Common myeloid progenitor, CD34-positive (primary cell): ENCODE measurements at places on chromosomes 7 and 10.

DNA sequence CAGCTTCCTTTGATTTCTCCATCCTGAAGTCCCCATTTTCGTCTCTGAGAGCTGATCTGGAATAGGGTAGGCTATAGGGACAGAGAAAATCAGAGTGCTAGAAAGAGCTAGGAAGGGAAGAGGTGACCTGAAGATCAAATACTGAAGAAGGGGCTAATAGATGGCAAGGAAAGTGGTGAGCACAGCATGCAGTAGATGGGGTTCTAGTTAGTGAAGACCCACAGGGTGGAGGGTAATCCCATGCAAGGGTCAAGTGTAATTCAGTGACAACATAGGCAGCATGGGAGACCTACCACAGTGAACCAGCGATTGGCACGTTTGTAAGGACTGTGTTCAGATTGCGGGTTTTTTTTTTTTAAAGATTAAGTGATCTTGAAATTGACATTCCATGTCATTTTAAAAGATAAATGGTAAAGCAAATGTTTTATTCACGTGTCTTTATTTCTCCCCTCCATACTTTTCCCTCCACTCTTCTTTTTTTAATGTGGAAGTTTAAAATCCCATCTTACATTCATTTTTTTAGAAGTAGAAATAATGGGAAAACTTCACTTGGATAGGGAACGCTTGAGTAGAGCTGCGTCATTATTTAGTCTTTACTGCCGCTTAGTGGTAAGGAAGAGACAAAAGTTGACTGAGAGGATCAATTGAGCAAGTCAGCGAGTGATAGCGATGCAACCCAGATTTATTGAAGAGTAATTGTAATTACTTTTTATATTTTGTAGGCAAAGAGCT, 21.0 kb upstream of the ABI1 start:
- no peak overlapping the region for H3K4me3 ChIP-seq
- H3K27me3 ChIP-seq: peaks cover 13% of the 10 kb centered on the region
- no peak overlapping the region for H3K27ac ChIP-seq
- DNase-seq: peak; percentile 70
- no peaks in the 10 kb centered on the region for H3K36me3 ChIP-seq

GRCh38 chr7:16634271-16634738, 11.2 kb downstream of the ANKMY2 start:
- no peak overlapping the region for H3K27ac ChIP-seq
- H3K4me3 ChIP-seq: no peak overlapping the region
- H3K4me1 ChIP-seq: no peaks in the 10 kb centered on the region
- DNase-seq: no peak
- no peaks in the 10 kb centered on the region for H3K27me3 ChIP-seq
- H3K36me3 ChIP-seq: peaks cover 6% of the 10 kb centered on the region

- no peak for DNase-seq
- no peaks in the 10 kb centered on the region for H3K36me3 ChIP-seq
- no peaks in the 10 kb centered on the region for H3K27me3 ChIP-seq
- H3K27ac ChIP-seq: no peak overlapping the region
- no peaks in the 10 kb centered on the region for H3K4me1 ChIP-seq
- no peak overlapping the region for H3K4me3 ChIP-seq
Observed at GRCh38 chr10:106643473-106643872, 521.0 kb downstream of the SORCS1 start.

DNA sequence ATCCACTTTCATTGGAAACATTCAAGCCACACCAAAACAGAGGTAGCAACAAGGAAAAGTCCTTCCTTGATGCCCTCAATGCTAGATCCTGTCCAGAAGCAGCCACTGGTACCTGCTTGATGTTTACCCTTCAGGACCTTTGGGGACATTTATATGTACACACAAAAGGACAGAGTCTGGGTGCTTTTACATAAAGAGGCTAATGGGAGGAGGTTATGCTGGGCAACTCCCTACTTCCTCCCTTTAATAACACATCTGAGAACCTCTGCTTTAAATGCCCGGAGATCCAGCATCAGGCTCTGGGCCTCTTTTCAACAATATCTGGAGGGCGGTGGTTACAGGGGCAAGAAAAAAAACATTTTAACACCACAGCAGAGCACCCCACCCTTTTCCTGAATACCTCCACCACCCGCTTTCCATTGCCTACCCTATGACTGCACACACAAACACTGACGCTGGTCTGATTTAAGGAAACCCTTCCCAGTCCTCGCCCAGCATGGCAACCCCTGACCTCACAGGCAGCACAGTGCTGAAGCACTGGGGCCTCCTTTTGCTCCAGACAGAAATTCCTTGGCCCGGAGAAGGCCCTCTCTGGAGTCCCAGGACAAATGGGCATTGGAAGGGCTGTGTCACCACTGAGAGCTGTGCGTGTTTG, 39.3 kb upstream of the DUSP5 start:
- DNase-seq: no peak
- no peak overlapping the region for H3K4me3 ChIP-seq
- H3K36me3 ChIP-seq: no peaks in the 10 kb centered on the region
- H3K27me3 ChIP-seq: no peaks in the 10 kb centered on the region
- H3K27ac ChIP-seq: no peak overlapping the region
- H3K4me1 ChIP-seq: peaks cover 45% of the 10 kb centered on the region

GRCh38 chr10:52750629-52751028, 22.0 kb downstream of the MBL2 start:
- peaks cover 14% of the 10 kb centered on the region for H3K36me3 ChIP-seq
- no peaks in the 10 kb centered on the region for H3K27me3 ChIP-seq
- no peak overlapping the region for H3K27ac ChIP-seq
- peaks cover 16% of the 10 kb centered on the region for H3K4me1 ChIP-seq

DNA sequence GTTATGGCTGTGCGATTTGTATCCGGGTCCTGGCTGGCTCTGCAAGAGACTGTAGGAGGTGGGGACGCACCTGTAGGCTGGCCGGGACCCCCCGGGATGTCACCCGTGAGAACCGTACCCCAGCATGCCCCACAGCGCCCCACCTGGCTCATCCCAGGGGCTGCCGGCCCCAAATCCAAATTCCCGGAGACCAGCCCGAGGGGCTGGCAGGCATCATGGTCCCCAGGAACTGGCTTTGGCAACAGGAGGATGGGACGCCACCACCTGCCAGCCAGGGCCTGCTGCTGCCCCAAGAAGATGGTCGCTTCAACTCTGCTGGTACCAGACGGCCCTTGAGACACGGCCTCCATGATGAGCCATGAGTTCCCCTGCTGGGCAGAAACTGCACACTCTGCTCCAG, 239.4 kb downstream of the ELFN1 start:
- no peaks in the 10 kb centered on the region for H3K27me3 ChIP-seq
- H3K4me3 ChIP-seq: no peak overlapping the region
- DNase-seq: no peak
- no peaks in the 10 kb centered on the region for H3K4me1 ChIP-seq
- no peak overlapping the region for H3K27ac ChIP-seq

DNA sequence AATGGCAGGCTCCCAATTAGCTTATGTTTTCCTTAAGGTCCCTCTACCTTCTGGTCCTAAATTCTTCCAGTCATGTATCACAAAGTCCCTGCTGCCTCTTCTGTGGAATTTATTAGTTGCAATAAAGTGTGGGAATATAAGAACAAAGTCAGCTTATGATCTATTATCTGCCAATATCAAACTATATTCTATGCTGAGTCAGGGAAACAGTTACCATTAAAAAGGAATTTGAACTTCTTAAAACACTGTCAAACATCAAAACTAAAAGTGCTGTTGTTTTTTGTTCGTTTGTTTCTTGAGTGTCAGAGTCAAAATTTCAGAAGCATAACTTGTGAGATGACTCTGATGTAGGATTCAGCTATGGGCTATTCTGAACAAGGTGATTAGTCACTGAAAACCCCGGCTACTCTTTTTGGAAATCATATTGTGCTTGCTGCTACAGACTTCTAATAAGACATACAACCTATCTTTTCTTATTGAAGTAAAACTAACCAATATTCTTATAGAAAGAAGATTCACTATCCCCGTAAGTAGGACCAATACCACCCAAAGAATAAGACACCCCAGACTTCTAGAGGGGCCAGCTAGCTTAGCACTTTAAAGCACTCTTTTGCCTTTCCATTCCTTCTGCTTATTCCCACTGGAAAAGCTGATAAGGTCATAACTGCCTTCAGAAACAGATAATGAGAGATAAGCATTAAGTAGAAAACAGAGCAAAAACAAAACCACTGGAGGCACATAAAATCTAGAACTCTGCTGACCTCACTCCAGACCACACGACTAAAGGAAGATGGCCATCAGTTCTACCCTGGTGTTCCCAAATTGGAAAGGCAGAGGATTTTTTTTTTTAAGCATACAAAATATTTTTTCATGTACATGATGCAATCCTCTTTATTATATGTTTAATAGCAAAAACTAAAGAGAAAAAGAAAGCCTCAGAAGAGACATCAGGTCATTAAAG, 370.6 kb downstream of the PARD3 start:
- no peaks in the 10 kb centered on the region for H3K36me3 ChIP-seq
- H3K27me3 ChIP-seq: no peaks in the 10 kb centered on the region
- no peak overlapping the region for H3K4me3 ChIP-seq
- H3K27ac ChIP-seq: no peak overlapping the region
- no peaks in the 10 kb centered on the region for H3K4me1 ChIP-seq

DNA sequence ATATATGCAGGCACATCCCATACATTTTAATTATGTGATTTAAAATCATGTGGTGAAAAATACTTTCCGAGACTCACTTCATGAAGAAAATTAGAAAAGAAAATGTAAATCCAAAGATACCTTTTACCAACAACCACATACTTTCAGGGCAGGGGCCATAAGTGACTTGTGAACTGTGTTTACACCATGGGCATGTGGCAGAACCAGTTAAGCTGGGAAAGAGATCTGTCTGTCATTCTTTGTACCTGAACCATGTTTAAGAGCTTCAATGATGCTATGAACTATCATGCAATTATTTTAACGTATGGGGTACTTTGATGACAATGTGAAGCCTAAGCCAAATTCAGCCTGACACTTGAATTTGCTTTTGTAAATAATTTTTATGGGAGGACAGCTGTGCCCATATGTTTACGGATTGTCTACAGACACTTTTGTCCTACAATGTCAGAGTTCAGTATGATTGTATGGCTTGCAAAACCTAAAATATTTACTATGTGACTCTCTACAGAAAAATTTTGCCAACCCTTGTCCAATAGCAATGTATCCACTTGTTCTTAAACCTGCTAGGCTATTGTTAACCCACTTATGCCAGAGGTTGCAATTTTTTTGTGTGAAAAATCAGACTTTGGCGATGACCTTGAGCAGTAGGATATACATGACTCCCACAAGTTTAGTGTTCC, 654.6 kb downstream of the TNS3 start:
- no peaks in the 10 kb centered on the region for H3K4me1 ChIP-seq
- H3K27ac ChIP-seq: no peak overlapping the region
- no peak for DNase-seq

DNA sequence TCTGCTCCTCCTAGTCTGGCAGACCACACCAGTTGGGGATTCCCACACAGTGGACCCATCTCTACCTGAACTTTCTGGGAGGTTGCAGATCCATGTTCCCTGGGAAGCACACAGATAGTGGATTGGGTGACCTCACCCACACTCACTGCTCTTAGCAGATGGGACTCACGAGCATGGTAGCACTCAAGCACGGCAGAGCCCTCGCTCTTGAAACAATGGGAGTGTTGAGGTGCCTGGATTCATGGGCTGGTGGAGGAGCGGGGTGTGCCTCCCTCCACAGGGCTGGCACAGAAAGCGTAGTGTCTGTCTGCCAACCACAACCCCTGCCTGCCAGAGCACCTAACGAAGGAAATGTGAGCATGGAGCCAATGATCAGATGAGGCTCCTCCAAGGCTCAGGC, 568.0 kb downstream of the POM121L12 start:
- DNase-seq: no peak
- no peaks in the 10 kb centered on the region for H3K4me1 ChIP-seq
- H3K27me3 ChIP-seq: no peaks in the 10 kb centered on the region
- no peak overlapping the region for H3K27ac ChIP-seq
- no peak overlapping the region for H3K4me3 ChIP-seq
- H3K36me3 ChIP-seq: no peaks in the 10 kb centered on the region

DNA sequence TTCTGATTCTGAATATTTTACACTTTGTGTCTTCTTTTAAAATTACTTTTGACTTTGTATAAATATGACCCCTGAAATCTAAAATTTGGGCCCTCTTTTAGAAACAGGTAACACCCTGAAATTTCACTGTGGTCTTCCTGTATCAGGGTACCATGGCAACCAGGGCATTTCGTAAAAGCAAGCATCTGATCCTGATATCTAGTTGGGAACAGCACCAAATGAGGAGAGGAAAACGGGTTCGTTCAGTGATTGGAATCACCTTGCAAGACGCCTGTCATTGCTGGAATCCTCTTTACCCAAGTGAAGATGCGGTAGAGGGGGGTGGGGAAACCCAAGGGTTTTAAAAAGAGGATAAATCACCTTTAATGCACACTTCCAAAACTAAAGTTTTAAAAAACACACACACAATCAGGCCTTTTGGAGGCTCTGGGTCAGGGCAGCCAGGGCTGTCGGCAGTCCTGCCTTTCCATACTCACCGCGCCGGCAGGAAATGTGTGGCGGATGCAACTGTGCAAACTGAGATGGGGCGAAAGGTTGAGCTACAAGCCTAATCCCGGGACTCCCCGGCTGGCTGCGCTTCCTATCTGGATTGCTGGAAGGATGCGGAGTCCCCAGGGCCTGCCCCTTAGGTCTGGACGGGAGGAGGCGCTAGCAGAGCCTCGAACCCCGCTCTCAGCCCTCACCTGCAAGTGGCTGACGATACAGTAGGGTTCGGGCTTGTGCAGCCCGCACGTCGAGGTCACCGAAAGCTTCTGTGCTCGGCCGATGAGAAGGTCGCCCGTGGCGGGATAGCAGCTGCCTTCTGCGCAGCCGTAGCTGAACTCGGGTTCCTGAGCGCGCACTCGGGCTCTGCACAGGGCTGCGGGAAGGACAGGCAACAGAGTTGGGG, 1.8 kb downstream of the LAMB1 start:
- H3K4me1 ChIP-seq: peaks cover 25% of the 10 kb centered on the region
- no peaks in the 10 kb centered on the region for H3K36me3 ChIP-seq
- H3K27me3 ChIP-seq: peaks cover 40% of the 10 kb centered on the region
- DNase-seq: no peak
- H3K27ac ChIP-seq: no peak overlapping the region

DNA sequence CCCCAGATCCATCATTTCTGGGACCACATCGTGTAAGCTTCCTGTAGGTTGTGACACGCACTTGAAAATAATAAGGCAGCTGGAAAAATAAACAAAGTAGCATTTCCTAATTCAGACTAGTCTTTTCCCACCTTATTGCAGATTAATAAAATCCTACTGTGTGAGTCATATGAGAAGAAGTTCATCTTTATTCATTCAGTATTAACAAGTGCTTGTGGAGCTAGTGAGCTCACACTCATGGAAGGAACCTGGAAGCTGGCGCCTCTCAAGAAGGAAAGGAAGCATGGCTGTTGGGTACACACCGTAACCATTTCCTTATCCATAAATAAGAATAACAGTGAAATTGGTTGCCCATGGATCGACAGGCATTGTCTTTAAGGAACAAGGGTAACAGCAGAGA, 152.6 kb upstream of the PFKP start:
- no peaks in the 10 kb centered on the region for H3K4me1 ChIP-seq
- no peaks in the 10 kb centered on the region for H3K36me3 ChIP-seq
- no peak for DNase-seq
- H3K27me3 ChIP-seq: peaks cover 8% of the 10 kb centered on the region

DNA sequence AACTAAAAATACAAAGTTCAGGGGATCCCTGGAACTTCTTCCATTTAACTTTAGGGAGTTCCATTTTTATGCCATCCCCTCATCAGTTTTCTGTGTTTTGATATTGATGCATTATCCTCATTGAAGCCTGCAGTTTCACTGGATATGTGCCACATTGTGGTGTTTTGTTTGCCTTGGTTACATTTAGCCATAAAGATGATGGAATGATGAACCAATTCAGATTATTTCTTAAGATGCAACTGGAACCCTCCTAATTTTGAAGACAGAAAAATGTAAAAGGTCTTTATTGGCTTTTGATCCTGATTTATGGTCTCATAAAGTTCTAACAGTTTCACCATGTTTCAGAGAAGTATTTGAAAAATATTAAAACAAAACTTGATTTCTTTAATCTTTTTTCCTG, 314.2 kb upstream of the KLF6 start:
- no peak for DNase-seq
- no peak overlapping the region for H3K4me3 ChIP-seq
- H3K27me3 ChIP-seq: no peaks in the 10 kb centered on the region
- H3K27ac ChIP-seq: no peak overlapping the region
